Astrocyte of the hippocampus (primary cell): ENCODE measurements at places on chromosomes 3 and 15.

DNA sequence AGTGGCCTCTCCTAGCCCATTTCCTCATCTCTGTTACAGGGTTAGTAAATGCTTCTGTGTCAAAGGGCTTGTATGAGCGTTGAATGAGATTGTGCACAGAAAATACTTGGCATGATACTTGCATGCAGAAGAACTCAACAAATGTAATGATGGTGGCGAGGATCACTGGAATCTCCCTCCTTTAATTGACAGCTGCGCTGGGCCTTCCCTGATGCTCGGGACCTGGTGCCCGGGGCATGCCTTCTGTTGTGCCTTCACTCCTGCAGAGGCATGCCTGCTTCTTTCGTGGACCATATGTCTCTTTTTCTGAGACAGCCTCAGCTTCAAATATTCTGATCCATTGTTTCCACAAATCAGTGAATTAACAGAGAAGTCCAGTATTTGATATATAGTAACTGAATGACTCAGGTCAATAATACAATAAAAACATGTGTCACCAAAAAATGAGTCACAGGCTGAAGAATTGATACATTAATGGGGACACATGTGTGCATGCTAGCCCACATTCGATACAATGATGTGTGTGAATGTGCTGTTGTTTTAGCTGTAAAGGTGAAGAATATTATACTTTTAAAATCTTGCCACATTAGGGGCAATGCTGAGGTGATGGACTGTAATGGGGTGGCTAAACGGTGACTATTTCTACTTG, 243.3 kb upstream of the TBL1XR1 start:
- DNase-seq = no peak

GRCh38 chr3:177746337-177746933, 549.2 kb upstream of the TBL1XR1 start:
- DNase-seq = peak; percentile 85

GRCh38 chr3:18556503-18557135, 131.5 kb upstream of the SATB1 start:
- peak; percentile 43 for DNase-seq

DNA sequence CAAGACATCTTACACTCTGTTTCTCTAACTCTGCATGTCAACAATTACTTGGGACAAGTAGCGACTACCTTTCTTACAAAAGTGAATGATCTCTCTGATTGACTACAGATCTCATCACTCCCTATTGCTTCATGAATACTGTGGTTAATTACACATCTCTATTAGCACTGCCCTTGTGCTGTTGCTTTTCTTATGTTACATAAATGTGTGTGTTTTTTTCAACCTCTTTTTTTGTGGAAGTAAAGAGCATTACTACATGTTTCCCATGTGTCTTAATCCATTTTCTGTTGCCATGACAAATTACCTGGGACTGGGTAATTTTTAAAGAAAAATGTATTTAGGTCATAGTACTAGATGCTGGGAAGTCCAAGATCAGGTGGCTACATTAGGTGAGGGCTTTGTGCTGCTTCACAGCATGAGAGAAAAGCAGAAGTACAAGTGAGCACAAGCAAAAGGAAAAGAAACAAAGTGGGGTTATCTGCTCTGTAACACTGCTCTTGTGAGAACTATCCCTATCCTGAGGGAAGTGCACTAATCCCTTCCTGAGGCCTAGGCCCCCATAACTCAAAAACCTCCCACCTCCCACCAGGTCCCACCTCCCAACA, 298.2 kb upstream of the SATB1 start:
- no peak for DNase-seq
